Endothelial cell of umbilical vein (primary cell): ENCODE measurements at places on chromosomes 12 and 14.
A peak's percentile ranks its signal among the peaks of the same experiment; 100 is the strongest.

DNA sequence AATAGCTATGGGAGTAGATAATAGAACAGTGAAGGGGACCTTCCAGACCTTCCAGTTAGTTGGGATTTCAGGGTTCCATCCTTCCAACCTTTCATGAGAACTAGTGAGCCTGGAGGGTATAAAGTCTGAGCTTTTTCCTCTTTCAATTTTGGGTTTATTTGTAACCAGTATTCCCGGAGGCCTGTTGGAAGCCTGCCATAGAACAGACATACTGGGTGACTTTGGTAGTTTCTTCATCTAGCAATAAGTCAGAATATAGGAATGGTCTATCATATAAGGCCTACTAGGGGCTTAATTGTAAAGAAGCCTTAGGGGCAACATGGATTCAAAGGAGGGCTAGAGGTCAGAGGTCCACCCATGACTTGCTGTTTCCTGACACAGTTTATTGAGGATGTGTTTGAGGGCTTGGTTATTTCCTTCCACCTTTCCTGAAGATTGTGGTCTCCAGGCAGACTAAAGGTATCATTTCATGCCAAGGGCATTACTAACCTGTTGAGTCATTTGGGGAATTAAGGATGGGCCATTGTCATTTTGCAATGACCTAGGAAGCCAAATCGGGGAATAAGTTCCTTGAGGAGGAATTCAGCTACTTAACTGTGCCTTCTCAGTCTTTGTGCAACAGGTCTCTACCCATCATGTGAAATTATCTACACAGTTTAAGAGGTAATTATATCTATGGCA lies 410.3 kb downstream of the SLC6A15 start:
- H3K27ac ChIP-seq, result no peak overlapping the region
- no peak overlapping the region for H3K4me3 ChIP-seq
- no peaks in the 10 kb centered on the region for H3K36me3 ChIP-seq
- H3K27me3 ChIP-seq, result no peaks in the 10 kb centered on the region
- peaks cover 8% of the 10 kb centered on the region for H3K4me1 ChIP-seq

GRCh38 chr12:100520048-100520769 lies 46.5 kb downstream of the NR1H4 start:
- H3K4me3 ChIP-seq, result no peak overlapping the region
- no peaks in the 10 kb centered on the region for H3K27me3 ChIP-seq
- H3K4me1 ChIP-seq, result no peaks in the 10 kb centered on the region
- no peaks in the 10 kb centered on the region for H3K36me3 ChIP-seq
- H3K27ac ChIP-seq, result no peak overlapping the region

GRCh38 chr12:131280426-131280825 lies 326.7 kb downstream of the ADGRD1 start:
- H3K27me3 ChIP-seq, result no peaks in the 10 kb centered on the region
- no peak overlapping the region for H3K27ac ChIP-seq
- no peak overlapping the region for H3K4me3 ChIP-seq
- no peak for DNase-seq

DNA sequence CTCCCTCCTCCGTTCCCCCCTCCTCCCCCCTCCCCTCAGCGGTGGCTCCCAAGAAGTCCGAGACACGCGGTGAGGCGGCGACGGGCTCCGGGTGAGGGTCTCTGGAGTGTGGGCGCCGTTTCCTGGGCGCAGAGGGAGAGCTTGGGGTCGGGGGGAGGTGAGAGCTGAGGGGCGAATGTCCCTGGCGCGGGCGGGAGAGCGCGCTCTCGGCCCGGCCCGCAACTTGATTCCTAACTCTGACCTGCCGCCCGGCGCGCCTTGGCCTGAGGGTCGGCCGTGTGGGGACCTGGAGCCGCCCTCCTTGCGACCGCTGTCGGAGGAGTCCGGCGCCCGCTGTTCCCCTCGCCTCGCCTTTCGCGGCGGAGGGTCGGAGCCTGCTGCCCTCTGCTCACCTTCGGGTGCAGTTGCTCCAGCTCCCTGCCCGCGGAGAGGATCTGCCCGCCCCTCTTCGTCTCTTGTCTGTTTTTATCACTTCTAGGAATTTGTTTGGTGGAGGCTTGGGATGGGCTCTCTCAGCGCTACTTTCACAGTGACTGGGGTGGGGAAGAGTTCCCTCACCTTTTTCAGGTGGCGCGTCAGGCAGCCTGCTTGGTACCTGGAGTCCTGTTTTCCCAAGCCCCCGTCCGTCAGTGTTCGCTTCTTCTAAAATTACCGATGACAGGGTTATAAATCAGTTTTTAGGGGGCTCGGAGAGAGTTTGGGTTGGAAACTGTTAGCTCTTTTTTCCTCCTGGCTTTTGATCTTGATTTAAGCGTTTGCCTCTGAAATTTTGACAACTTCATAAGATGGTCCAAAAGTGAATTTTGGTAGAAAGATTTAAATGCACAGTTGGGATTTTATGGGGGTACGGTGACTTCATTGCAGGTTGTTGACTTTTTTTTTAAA lies 495 bp downstream of the ADIPOR2 start:
- H3K4me3 ChIP-seq, result peak overlapping the region; percentile 95
- H3K27ac ChIP-seq, result peak overlapping the region; percentile 73
- peaks cover 14% of the 10 kb centered on the region for H3K4me1 ChIP-seq

DNA sequence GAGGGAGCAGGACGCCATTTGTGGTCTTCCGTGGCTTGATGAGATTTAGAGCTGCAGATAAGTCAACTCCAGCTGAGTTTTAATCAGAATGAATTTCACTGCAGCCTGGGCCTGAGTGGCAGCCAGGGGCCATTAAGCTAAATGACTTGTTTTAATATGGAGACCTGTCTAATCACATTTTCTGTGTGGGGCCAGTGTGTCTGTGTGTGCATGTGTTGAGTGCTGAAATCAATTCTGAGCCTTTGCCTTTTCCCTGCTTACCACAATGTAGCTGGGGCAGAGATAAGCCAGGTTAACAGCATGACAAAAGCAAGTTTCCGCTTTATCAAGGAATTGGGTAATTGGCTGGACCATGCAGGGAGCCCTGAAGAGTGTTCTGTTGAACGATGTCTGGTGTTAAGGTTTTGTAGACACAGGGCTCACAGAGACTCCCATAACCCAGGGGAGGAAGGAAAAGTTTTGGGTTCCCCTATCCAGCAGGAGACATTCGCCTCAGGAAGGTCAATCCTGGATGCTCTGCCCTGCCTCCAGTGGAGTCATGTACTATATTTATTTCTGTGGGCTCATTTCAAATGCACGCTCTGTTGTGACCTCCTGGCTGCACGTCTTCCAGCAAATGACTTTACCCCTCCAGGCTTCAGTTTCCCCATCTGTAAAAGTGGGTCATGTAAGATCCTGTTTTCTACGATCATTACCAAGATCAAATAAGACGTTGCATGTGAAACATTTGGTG lies 24.2 kb downstream of the RPH3A start:
- no peaks in the 10 kb centered on the region for H3K27me3 ChIP-seq
- no peak overlapping the region for H3K4me3 ChIP-seq
- no peaks in the 10 kb centered on the region for H3K4me1 ChIP-seq
- no peak overlapping the region for H3K27ac ChIP-seq
- H3K36me3 ChIP-seq, result no peaks in the 10 kb centered on the region

DNA sequence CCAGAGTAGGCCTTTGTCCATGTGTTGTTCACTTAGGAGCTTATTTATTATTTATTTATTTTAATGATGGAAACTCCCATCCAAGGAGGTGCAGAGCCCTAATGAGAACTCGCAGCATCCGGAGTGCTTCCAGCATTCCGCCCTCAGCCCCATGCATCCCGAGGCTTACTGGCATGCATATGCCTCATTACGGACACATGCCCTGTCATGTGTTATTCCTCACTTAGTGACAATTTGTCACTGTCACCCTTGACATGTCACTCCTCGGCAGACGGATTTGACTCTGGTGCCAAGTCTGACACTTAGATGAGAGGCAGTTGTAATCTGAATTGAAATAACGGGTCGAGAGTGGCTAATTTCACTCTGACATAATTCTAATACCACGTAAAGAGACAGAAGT lies 132.8 kb downstream of the VRK1 start:
- no peaks in the 10 kb centered on the region for H3K36me3 ChIP-seq
- no peaks in the 10 kb centered on the region for H3K4me1 ChIP-seq
- no peak overlapping the region for H3K4me3 ChIP-seq
- no peak overlapping the region for H3K27ac ChIP-seq
- DNase-seq, result no peak

GRCh38 chr14:96297000-96297399 lies 41.0 kb downstream of the BDKRB1 start:
- H3K4me3 ChIP-seq, result no peak overlapping the region
- peak; percentile 22 for DNase-seq
- H3K36me3 ChIP-seq, result no peaks in the 10 kb centered on the region
- no peaks in the 10 kb centered on the region for H3K27me3 ChIP-seq

- H3K4me3 ChIP-seq, result no peak overlapping the region
- no peaks in the 10 kb centered on the region for H3K27me3 ChIP-seq
- DNase-seq, result no peak
- H3K4me1 ChIP-seq, result no peaks in the 10 kb centered on the region
Observed at GRCh38 chr14:89249065-89249695, 167.9 kb downstream of the FOXN3 start.

DNA sequence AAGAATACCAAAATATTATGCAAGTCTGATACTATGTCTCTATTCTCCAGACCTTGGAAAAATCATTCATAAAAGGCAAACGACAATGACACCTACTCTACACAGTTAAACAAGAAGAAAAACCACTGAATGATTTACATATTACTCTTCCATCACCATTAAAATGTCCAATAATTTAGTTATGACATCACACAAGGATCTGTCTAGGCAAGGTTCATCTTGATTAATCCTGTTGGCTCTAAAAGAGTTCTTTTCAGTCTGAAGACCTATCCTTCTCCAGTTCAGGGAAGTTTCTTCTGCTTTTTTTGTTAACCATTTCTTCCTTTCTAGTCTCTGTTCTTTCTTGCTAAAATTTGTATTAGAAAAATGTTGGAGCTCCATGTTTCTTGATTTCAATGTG lies 64.0 kb downstream of the OSBPL8 start:
- no peak overlapping the region for H3K27ac ChIP-seq
- H3K4me3 ChIP-seq, result no peak overlapping the region
- H3K27me3 ChIP-seq, result no peaks in the 10 kb centered on the region
- no peaks in the 10 kb centered on the region for H3K4me1 ChIP-seq
- no peak for DNase-seq

DNA sequence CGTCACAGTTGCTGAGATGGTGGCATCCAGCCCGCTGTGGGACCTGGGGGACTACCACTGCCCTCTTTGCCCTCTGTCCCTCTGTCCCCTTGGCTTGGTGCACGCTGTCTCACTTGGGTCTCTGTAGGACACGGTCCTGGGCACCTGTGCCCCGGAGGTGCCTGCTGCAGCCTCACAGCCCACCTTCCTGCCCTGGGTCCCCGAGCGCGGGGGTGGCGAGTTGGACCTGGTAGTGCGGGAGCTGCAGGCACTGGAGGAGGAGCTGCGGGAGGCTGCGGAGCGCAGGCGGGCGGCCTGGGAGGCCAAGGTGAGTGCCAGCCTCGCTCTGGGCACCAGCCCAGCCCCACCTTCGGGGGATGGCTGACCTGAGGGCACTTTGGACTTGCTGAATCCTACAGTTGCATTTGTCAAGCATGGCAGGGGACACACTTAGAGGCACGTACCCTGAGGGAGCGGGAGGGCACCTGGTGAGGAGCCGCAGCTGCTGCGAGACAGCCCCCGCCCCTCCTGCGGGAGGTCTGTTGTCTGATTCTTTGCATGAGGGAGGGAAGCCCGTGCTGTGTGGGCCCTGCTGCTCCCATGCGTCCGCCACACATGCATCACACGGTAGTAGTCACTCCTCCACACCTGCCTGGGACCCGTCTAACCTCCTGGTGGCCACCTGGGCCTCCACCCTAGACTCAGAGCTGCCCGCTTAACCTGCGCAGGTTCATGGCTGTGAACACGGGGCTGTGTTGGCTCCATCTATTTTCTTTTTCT lies 6.8 kb downstream of the TEDC1 start:
- no peak overlapping the region for H3K27ac ChIP-seq
- H3K4me3 ChIP-seq, result no peak overlapping the region
- H3K27me3 ChIP-seq, result no peaks in the 10 kb centered on the region

GRCh38 chr12:109734219-109735000 lies 20.8 kb downstream of the FAM222A start:
- no peak overlapping the region for H3K4me3 ChIP-seq
- H3K27me3 ChIP-seq, result no peaks in the 10 kb centered on the region
- DNase-seq, result no peak
- no peak overlapping the region for H3K27ac ChIP-seq

DNA sequence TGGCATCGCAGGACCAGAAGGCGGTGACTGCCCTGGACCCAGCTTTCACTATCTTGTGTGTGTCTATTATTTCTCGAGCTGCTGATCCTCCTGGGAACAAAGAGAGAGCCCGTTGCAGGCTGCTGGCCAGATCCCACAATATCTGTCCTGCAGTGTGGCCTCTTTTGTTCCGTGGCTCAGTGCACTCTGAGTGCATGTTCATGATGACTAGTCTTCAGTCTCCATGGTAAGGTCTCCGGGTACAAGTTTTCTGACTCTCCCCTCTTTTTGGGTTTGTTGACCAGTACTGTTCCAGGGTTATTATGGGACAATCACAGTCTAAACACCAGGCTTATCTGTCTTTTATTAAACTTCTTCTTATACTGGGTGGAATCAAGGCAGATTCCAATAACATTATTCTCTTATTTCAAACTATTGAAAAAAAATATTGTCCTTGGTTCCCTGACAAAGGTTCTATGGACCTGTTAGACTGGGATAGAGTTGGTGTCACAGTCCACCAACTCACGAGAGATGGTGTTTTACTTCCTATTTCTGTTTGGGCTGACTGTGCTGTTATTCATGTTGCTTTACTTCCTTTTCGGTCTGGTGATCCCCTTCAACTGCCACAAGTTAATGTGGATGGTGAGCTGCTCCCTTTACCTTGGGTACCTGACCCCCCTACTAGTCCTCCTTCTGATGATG lies 192.9 kb upstream of the ALG10B start:
- no peak overlapping the region for H3K4me3 ChIP-seq
- H3K27ac ChIP-seq, result no peak overlapping the region
- H3K4me1 ChIP-seq, result no peaks in the 10 kb centered on the region
- DNase-seq, result no peak
- H3K27me3 ChIP-seq, result no peaks in the 10 kb centered on the region
- H3K36me3 ChIP-seq, result no peaks in the 10 kb centered on the region

DNA sequence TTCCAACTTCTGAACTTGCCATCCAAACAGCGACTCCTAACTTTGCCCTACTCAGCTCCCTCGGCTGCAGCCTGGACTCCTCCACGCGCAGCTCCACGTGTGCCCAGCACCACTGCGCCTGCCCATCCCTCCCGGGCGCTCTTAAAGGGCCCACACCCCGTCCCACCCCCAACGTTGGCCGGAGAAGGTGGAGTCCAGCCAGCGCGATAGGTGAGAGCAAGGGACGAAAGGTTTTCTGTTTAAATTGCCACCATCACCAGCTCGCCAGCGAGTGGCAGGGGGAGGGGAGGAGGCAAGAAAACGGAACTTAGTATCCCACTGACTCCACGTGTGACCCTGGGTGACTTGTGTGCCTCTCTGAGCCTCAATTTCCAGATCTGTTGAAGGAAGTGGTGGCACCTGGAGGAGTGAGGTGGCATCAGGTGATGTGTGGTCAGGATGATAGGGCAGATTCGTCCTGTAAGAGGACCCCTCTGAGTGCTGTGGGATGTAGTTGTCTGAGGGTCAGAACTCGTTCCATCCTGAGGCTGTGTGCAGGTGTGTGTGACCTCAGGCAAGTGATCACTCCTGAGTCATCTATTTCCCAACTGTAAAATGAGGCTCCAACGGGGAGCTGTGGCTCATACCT lies 59.7 kb downstream of the TRPV4 start:
- no peaks in the 10 kb centered on the region for H3K4me1 ChIP-seq
- no peak overlapping the region for H3K27ac ChIP-seq
- no peaks in the 10 kb centered on the region for H3K27me3 ChIP-seq
- no peak for DNase-seq
- H3K4me3 ChIP-seq, result no peak overlapping the region
- no peaks in the 10 kb centered on the region for H3K36me3 ChIP-seq

GRCh38 chr12:80679346-80680131 lies 27.9 kb upstream of the MYF6 start:
- H3K36me3 ChIP-seq, result no peaks in the 10 kb centered on the region
- no peaks in the 10 kb centered on the region for H3K27me3 ChIP-seq
- H3K4me1 ChIP-seq, result no peaks in the 10 kb centered on the region
- peak; percentile 87 for DNase-seq
- no peak overlapping the region for H3K27ac ChIP-seq
